ENCODE measurements at places on chromosomes 2 and 18.

DNA sequence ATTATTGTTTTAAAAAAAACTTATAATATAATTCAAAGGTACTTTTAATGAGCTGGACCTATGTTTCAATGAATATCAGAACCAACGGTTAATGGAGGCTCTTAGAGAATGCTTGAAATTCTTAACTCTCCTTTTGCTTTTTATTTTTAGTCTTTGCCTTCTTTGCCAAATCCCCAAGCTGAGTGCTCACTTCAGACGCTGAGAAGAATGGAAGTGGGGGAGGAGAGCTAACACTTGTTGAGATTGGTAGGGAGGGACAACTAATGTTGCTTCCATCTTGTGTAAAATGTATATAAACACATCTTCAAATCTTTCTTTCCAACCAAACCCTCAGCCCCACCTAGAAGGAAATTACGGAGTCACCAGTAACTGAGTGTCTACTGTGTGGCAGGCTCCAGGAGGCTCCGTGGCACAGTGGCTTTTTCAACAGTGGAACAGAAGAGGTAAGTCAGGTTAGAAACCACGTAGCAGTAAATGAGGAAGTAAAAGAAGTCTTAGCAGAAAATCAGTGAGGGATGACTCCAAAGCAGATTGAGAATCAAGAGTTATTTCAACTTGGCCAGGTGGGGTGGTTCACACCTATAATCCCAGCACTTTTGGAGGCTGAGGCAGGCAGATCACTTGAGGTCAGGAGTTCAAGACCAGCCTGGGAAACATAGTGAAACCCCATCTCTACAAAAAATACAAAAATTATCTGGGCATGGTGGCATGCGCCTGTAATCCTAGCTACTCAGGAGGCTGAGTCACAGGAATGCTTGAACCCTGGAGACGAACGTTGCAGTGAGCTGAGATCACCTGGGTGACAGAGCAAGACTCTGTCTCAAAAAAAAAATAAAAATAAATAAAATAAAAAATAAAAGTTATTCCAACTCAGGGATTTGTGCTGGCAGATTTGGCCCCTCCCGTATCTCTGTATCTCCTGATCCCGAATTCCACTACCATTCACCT, 45.0 kb upstream of the CREB1 start:
- no peak for DNase-seq

DNA sequence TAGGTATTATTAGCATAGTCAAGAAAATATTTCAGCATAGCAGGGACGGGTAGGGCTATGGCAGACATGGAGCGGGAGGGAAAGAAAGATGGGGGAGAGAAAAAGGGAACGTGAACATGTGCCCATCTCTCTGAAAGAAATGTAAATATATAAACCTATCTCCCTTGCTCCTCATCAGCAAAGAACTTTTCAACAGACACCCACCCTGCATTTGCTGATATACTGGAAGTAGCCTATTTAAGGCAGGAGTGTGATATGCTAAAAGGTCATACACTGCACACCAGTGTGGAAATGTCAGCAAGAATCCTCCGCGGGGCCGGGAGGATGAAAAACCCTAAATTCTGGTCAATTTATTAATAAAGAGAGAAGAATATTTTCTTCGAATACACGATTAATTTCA, 1.7 kb downstream of the MBOAT2 start:
- no peak for DNase-seq

GRCh38 chr2:86338778-86339295, 1.4 kb upstream of the REEP1 start:
- DNase-seq = no peak

DNA sequence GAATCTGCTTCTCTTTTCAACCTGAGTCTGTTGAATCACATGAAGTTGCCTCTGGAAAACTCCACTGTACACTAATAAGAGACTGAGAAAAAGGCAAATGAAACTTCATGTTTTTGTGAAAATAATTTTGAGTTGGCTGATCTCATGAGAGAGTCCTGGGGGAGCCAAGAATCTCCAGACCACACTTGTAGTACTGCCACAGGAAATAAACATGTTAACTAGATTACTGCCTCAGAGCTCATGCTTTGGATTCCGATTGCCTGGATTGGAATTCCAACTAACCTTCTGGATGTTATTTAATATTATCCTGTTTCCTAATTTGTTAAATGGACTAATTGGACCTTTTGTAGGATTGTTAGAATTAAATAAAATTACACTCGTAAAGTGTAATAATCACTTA, 25.2 kb downstream of the NUP35 start:
- DNase-seq = no peak

DNA sequence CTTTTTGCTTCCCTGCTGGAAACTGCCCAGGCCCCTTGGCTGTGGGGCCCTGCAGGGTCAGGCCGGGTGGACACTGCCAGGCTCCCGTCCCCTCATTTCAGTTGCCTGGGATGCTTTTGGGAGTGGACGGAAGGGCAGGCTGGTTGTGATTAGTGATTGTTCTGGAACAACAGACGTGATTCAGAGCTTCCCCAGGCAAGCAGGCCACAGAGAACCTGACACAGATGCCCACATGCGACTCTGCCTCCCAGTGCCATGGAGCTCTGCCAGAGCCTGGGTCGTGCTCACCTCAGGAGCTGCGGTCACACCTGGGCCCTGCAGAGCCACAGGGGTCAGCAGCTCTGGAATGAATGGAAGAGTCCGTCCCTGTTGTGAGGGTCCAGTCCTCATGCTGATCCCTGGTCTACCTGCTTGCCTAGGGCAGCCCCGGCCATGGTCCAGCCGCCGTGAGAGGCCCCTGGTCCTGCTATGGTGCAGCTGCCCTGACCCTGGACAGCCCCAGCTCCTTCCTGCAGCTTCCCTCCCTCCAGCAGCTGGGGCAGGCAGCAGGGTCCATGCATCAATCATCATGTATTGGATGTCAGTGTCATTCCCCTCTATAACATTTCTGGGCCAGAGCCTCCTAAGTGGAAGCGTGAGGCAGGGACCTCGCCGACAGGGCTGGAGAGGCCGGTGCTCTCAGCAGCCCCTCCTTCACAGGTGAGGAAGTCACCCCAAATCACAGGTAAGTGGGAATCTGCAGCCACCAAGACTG, 518.6 kb upstream of the MYT1L start:
- DNase-seq = no peak

GRCh38 chr2:156436497-156437085, 412 bp downstream of the GPD2 start:
- DNase-seq = no peak

Measured in stimulated activated CD8-positive, alpha-beta memory T cell treated with anti-CD3 and anti-CD28 coated beads, Interleukin-4, amount 100 ng/mL, for 4 hours (primary cell).